Activated naive CD4-positive, alpha-beta T cell treated with anti-CD3 and anti-CD28 coated beads, Interleukin-2, amount 10 ng/mL, durations not matched to agents 7 days and 5 days (primary cell): ENCODE measurements at places on chromosomes 13 and 19.
A peak's percentile ranks its signal among the peaks of the same experiment; 100 is the strongest.

DNA sequence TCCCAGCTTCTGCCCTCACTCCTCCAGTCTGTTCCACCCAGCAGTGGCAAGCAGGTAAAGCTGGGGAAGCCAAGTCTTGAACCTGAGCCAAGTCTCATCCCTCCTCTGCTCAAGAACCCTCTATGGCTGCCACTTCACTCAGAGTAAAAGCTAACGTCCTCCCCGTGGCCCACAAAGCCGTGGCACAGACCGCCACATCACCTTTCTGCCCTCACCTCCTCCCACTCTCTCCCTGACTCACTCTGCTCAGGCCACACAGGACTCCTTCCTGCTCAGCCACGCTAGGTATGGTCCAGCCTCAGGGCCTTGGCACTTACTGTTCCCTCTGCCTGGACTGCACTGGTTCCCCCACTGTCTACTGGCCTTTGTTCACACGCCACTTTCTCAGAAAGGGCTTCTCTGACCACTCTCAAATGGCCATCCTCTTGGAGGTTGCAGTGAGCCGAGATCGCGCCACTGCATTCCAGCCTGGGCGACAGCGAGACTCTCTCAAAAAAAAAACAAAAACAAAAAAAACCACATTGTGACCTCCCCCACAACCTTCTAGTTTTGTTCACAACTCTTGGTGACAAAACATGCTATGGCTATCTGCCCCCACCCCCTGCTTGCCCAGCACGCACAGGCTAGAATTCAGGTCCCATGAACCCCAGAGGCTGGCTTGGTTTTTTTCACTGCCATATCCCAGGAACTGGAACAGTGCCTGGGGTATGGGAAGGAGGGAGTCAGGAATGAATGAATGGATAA, 15.8 kb downstream of the NDUFB7 start:
- DNase-seq, result no peak

DNA sequence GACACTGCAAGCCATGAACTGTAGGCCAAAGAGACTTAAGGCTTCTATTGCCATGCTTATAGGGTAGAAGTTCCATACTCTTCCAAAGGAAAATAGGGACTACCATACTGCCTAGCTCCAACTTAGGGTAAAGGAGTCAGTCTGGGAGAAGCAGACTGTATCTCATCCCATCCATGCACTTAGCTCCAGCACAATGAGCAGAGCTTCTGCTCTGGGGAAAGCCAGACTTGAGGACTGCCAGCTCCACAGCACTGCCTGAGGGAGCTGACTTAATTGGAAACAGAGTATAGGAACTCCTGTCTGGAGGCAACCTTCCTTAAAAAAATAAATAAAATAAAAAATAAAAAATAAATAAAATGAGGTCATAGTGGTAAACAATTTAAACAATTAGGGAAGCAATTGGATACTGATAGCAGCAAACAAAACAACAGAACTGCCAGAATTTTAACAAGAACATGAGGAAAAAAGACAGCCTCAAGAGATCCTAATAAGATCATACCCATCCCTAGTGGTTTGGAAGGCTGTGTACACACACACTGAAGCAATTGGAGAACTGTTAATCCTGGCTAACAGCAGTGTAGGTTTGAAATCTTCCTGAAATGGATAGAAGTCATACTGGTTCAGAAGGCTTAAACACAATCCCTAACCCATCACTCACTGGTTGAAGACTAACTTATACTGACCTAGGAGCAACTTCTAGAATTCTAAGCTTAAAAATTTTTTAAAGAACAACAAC, 550.1 kb downstream of the TBC1D4 start:
- no peak for DNase-seq

DNA sequence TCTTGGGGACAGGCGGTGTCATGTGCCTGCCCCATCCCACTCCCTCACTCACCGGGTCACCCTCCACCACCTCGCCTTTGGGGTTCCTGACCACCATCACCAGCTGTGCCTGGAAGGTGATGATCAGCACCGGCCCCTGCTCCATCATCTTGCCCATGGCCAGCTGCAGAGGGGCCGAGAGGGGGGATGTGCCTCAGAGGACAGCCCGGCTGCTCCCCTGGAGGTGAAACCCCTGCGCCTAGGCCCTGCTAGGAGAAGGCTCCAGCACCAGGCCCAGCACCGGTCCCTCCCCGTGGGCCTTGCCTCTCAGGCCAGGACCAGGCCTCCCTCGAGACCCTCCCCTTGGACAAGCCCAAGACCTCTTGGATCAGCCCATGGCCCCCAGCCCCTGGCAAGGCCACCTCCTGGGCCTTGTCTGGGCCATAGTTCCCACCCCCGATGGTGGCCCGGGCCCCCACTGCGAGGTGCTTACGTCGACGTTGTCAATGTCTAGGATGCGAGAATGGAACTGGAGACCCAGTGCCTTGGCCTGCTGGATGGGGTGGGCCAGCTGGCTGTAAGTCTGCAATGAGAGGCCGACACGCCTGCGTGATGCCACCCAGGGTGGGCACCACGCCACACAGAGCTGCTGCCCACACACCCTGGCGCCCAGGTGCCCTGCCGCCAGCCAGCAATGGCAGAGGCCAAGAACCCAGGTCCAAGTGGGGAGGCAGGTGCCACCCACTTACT, 1.8 kb upstream of the CTXN1 start:
- no peak for DNase-seq

DNA sequence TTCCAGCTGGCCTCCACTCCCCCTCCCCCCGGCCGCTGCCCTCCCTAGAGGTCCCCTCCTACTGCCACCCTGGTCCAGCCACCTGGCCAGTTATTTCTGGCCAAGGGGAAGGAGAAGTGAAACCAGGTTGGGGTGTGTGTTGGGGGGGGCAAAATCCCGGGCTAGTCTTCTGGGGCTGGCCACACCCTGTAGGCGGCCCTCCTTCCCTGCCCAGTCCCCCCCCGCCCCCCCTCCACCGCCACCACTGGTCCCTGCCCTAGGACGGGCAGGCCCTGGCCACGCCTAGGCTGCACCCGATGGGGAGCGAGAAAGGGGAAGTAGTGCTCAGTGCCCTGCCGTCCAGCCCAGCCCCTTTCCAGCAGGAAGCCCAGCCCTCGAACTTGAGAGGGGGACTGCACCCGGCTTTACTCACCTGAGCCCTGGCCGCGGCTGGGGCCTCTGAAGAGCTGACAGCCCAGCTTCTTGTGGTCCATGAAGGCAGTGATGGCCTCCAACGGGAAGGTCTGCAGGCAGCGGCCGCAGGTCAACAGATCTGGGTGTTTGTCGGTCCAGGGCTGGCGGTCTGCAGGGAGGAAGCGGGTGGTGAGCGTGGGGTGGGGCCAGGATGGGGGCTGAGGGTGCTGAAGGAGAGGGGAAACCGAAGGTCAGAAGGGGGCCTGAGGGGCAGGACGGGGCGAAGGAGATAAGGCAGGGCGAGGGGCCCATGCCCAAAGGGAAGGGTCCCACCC, 813 bp downstream of the ZNF296 start:
- DNase-seq, result peak; percentile 68

- DNase-seq, result peak; percentile 93
Observed at GRCh38 chr19:45478454-45479238, 10.8 kb downstream of the FOSB start.

GRCh38 chr13:46150134-46150693, 31.8 kb downstream of the LCP1 start:
- no peak for DNase-seq

DNA sequence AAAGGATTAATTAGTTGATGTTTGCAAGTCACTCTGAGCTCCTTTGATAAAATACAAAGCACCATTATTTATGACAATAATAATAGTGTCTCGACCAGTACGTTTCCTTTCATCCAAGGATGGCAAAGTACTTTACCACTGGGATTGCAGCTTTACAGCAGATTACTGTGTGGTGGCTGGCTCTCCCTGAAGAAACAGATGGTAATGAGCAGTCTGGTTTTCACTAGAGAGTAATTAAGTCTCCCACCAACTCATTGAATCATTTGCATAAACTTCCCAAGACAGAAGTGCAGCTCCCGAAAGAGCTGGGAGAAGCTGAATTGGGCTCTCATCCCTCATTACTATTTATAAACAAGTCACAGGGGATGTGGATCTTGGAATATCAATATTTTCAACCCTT, 48.7 kb downstream of the KLF5 start:
- no peak for DNase-seq

DNA sequence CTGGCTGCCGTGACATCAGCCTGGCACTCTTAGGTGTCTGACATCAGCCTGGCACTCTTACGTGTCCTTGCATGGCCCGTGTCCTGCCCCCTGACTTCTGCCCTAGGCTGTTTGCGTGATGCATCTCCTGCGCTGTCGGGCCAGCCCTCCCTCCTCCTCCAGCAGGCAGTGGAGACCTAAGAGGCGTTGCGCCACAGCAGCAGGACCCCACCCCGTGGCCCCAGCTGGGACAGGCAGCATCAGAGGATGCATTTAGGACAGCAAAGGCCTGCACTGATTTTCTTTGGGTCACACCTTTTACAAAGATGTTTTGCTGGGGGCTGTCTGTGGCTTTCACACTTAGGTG, 65.3 kb downstream of the GPR12 start:
- no peak for DNase-seq

GRCh38 chr13:77114271-77114670, 87.3 kb upstream of the FBXL3 start:
- no peak for DNase-seq

DNA sequence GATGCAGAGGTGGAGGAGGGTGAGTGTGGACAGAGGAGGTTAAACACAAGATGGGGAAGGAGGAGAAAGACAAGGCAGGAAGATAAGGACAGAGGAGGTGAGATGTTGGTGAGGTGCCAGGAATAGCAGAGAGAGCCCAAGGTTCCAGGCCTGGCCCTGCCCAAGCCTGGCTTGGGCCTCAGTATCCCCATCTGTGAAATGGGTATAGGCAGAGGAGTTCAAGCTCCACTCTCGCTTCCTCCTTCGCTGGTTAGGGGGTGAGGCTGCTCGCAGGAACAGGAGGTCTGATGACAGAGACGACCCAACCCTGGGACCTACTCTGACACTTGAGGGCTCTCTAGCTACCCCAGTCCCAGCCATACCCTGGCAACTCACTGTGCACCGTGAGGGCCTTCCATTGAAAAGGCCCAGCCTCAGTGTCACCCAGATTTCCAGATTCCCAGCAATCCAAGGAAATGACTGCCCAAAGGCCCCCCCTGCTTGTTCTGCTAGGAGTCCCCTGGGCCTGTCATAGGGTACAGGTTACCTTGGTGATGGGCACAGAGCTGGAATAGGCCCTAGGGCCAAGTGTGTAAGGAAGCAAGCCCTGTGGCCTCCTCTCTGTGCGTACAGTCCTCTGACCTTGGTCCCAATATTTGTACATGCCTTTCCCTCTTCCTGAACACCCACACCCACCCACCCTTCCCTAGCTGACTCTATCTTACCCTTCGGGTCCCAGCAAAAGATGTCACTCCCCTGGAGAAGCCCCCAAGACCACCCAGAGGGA, 8.6 kb upstream of the ANGPTL8 start:
- no peak for DNase-seq

- DNase-seq, result no peak
Observed at GRCh38 chr19:3463714-3464586, 16.4 kb downstream of the SMIM24 start.

GRCh38 chr13:23655321-23655720, 85.1 kb downstream of the TNFRSF19 start:
- DNase-seq, result no peak

GRCh38 chr13:109755997-109756396, 30.4 kb downstream of the IRS2 start:
- DNase-seq, result no peak

GRCh38 chr13:20399961-20400360, 125.7 kb downstream of the CRYL1 start:
- DNase-seq, result no peak

GRCh38 chr13:46343279-46343994, 43.6 kb downstream of the RUBCNL start:
- no peak for DNase-seq

- DNase-seq, result no peak
Observed at GRCh38 chr19:15891434-15891833, 6.4 kb downstream of the CYP4F2 start.

DNA sequence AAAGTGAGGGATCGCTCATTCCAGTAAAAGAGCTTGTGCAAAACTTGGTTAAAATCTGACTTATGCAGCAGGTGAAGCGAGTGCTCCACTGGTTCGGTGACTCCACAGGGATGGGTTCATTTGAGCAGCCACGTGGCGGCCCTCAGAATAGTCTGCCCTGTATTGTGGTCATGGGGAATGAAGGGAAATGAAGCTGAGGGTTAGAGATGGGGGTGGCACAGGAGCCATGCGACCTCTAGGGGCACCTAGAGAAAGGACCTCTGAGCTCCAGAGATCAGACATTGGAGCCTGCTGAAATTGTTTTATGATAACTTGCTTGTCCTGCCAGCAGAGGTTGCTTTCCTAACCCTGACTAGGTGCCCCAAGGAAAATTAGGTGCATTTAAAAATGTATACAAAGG, 26.6 kb downstream of the CBY2 start:
- no peak for DNase-seq

GRCh38 chr19:51103926-51104341, 4.3 kb downstream of the CTU1 start:
- DNase-seq, result no peak

GRCh38 chr13:97221466-97221865, 667 bp upstream of the MBNL2 start:
- DNase-seq, result no peak

- no peak for DNase-seq
Observed at GRCh38 chr13:99310382-99311031, 3.3 kb upstream of the GPR183 start.
